ENCODE measurements at places on chromosomes 7 and 10. TPM values are rescaled to one million over a fixed set of nuclear protein-coding genes. Genes with fewer than 3 reads are reported as not detected.

GRCh38 chr7:34165927-34166550, 260.7 kb downstream of the BMPER start:
- H3K36me3 ChIP-seq, result no peaks in the 10 kb centered on the region
- no peak overlapping the region for H3K4me3 ChIP-seq
- H3K27ac ChIP-seq, result no peak overlapping the region
- no peaks in the 10 kb centered on the region for H3K4me1 ChIP-seq

DNA sequence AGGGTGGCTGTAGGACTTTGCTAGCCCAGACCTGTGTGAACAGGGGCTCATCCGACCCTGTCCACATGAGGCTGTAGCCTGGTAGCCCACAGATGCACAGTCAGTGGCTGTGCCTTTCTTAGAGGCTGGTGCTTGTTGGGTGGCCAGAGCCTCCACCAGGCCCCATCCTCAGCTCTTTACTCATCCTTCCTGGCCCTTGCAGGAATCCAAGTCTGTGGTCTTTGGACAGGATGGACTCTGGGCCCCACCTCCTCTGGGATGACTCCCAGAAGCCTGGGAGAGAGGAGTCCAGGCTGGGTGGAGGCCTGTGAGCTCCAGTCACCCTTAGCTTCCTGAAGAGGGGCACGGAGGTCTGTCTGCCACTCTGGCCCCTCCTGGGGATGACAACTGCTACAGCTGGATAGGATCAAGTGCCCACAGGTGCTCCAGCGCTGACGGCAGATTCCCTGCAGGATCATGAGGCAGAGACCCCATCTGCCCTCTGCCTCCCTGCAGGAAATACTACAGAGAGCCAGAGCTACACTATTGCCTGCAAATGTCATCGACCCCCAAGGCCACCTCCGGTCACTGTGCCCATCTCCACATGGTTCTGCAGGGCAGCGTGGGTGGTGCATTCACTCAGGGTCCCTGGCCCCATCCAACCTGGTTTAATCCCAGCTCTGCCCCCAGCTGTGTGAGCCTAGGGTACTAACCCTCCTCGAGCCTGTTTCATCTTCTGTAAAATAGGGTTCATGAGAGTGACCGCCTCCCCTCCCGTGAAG, 114.5 kb downstream of the PTPN20 start:
- H3K27me3 ChIP-seq, result no peaks in the 10 kb centered on the region
- H3K36me3 ChIP-seq, result no peaks in the 10 kb centered on the region
- H3K27ac ChIP-seq, result no peak overlapping the region

DNA sequence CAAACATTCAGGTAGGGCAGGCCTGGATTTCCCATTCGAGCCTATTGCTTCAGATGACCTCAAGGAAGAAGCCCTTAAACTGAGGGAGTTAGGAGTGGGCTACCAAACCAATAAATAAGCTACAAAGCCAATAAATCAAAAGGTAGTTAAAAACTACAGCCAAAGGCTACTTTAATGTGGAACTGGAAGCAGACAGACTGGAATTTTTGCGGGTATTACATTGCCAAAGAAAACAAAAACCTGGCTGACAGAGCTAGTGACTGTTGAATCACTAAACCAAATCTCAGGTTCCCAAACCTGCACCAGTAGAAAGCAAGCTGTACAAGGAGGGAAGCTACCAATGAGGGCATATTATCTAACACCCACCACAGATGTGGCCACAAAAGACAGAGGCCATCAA, 315.6 kb downstream of the GRM8 start:
- H3K4me1 ChIP-seq, result no peaks in the 10 kb centered on the region
- no peaks in the 10 kb centered on the region for H3K36me3 ChIP-seq
- H3K27ac ChIP-seq, result no peak overlapping the region
- DNase-seq, result no peak
- no peak overlapping the region for H3K4me3 ChIP-seq
- H3K27me3 ChIP-seq, result no peaks in the 10 kb centered on the region

DNA sequence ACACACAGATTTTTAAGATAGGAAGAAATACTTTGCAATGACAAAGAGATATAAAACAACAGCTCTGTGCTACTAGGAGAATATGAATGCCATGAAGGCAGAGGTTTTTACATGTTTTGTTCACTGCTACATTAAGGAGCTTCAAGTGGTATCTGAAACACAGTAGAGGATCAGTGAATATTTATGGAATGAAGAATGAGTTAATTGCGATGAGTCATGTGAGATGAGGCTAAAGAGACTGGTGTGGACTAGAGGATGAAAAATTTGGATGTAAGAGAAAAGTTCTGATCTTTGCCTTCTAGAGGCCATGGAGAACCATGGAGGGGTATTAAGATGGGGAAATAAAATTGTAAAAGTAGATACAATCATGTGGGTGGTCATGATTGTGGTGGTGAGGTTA, 434.2 kb downstream of the PHTF2 start:
- no peak overlapping the region for H3K27ac ChIP-seq
- H3K4me3 ChIP-seq, result no peak overlapping the region
- no peaks in the 10 kb centered on the region for H3K27me3 ChIP-seq
- H3K4me1 ChIP-seq, result no peaks in the 10 kb centered on the region

DNA sequence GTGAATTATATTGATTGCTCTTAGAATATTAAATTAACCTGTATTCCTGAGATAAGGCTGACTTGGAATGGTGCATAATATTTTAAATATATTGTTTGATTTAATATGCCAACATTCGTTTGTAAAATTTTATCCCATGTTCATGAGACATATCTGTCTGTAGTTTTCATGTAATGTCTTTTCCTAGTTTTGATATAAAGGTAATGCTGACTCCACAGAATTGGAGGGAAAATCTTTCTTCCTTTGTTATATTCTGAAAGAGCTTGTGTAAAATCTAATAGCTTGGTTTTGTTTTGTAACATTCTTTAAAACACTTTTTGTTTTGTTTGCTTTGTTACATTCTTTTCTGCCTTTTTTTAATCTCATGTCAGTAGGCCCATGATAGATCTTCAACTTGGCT, 657.0 kb downstream of the DNAJB9 start:
- no peaks in the 10 kb centered on the region for H3K4me1 ChIP-seq
- no peak for DNase-seq
- no peak overlapping the region for H3K27ac ChIP-seq
- H3K4me3 ChIP-seq, result no peak overlapping the region

- DNase-seq, result no peak
- no peaks in the 10 kb centered on the region for H3K4me1 ChIP-seq
- no peak overlapping the region for H3K4me3 ChIP-seq
- H3K36me3 ChIP-seq, result no peaks in the 10 kb centered on the region
- no peaks in the 10 kb centered on the region for H3K27me3 ChIP-seq
- H3K27ac ChIP-seq, result no peak overlapping the region
Measured at GRCh38 chr10:52351914-52352330, 37.8 kb downstream of the DKK1 start.

DNA sequence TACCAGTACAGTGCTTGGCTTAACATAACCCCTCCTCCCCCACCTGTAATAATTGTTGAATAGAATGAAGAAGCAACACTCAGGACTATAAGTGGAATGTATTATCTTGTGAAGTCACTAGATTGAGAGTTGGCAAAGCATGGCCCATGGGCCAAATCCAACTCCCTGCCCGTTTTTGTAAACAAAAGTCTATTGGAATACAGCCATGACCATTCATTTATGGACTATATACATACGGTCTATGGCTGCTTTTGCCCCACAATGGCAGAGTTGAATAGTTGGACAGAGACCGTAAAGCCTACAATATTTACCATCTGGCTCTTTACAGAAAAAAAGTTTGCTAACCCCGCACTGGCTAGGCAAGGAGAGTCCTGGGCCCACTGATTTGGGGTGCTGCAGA, 48.1 kb upstream of the CYCS start:
- no peaks in the 10 kb centered on the region for H3K27me3 ChIP-seq
- H3K36me3 ChIP-seq, result no peaks in the 10 kb centered on the region
- no peak overlapping the region for H3K27ac ChIP-seq
- no peaks in the 10 kb centered on the region for H3K4me1 ChIP-seq

DNA sequence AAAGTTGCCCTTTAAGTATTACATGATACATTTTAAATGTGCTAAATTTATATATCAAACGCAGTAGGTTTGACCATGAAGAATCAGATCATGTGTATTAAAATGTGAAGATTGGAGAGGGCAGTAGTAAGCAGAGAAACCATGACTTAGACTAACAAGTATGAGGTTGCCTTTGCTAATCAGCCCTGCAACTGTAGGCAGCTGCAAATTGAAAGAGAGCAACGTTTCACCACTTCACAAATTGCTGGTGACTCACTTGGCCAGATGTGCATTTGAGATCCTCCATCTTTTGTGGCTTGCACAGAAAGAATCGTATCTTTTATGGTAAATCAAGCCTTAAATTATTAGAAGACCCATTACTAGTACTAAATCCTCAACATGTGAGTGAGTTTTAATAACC, 10.1 kb upstream of the SEMA3A start:
- no peak overlapping the region for H3K4me3 ChIP-seq
- H3K27me3 ChIP-seq, result no peaks in the 10 kb centered on the region
- no peak for DNase-seq
- H3K36me3 ChIP-seq, result no peaks in the 10 kb centered on the region
- no peak overlapping the region for H3K27ac ChIP-seq

- H3K27ac ChIP-seq, result no peak overlapping the region
- no peaks in the 10 kb centered on the region for H3K27me3 ChIP-seq
- H3K36me3 ChIP-seq, result no peaks in the 10 kb centered on the region
- no peaks in the 10 kb centered on the region for H3K4me1 ChIP-seq
Measured at GRCh38 chr7:107338080-107338479, 131.8 kb upstream of the GPR22 start.

- no peaks in the 10 kb centered on the region for H3K36me3 ChIP-seq
- H3K4me3 ChIP-seq, result no peak overlapping the region
- DNase-seq, result no peak
- no peak overlapping the region for H3K27ac ChIP-seq
Measured at GRCh38 chr10:113235508-113235907, 285.5 kb downstream of the TCF7L2 start.

- no peak for DNase-seq
- H3K27ac ChIP-seq, result no peak overlapping the region
- no peak overlapping the region for H3K4me3 ChIP-seq
- no peaks in the 10 kb centered on the region for H3K27me3 ChIP-seq
Measured at GRCh38 chr7:15128716-15129115, 226.2 kb upstream of the DGKB start.

GRCh38 chr10:77609781-77610272, 27.8 kb downstream of the KCNMA1 start:
- no peak overlapping the region for H3K27ac ChIP-seq
- no peak for DNase-seq
- no peaks in the 10 kb centered on the region for H3K27me3 ChIP-seq
- peaks cover 33% of the 10 kb centered on the region for H3K4me1 ChIP-seq

The SOSTDC1 gene
- total RNA-seq, result 5.9 TPM

The KCND2 gene
- total RNA-seq, result 3.7 TPM

The ANKRD26 gene
- total RNA-seq, result 8.8 TPM

The NRAP gene
- total RNA-seq, result not detected
